Stimulated activated CD4-positive, alpha-beta T cell treated with anti-CD3 and anti-CD28 coated beads, Interleukin-2, amount 100 ng/mL, for 24 hours (primary cell): ENCODE measurements at places on chromosomes 3 and 15.

DNA sequence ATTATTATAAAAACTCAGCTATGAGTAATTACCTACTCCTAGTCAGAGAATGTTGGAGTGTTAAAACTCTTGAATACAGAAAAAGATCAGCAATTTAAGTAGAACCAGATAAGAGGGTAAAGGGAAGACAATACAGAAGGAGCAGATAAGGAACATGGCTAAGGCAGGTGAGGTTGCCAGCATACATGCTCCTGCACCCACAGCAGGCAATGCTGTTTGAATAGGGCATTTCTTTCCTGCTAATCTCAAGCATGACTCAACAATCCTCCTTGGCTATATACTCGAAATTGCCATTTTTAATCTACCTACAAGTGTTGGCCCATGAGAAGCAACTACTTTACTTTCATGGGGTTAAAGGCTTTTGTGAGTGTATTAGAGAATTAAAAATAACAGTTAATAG is 494.5 kb downstream of the DIPK2A start:
- DNase-seq = no peak

- no peak for DNase-seq
These were observed 204.9 kb downstream of the STAG1 start for GRCh38 chr3:136547293-136547692.

DNA sequence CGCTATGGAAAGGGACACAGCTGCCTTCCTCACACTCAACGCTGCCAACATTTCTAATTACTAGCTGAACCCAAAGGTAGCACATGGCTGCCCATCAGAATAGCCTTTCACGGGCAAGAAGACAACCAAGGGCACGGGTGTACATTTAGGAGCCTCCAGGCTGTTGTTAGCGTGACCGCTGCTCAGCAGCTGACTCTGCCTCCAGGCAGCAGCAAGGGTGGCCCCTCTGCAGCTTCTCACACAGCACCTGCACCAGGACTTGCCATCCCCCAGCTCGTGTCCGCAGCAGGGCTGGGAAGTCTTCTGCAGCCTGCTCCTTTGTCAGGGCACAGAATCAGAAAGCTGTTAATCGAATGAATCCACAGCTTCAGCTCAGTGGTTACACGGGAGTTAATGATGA is 146.8 kb downstream of the ADAMTS17 start:
- DNase-seq = no peak

- DNase-seq = no peak
These were observed 60.2 kb upstream of the ACP3 start for GRCh38 chr3:132256989-132257388.

DNA sequence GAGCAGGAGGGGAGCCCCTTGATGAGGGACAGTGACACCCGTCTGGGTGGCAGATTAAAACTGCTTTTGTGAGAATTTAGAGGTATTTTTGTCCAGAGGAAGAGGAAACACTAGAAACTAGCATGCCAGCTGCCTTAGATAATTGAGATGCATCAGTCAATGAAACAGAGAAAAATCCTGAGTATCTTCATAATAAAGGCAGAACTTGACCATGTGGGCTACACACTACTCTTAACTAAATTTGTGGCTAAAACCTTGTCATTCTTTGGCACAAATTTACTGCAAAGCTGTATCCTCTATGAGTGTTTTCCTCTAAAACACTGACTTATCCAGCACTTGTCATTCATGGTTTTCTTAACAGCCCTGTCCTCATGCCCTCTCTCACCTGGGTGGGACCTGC is 259.7 kb upstream of the TPM1 start:
- no peak for DNase-seq

DNA sequence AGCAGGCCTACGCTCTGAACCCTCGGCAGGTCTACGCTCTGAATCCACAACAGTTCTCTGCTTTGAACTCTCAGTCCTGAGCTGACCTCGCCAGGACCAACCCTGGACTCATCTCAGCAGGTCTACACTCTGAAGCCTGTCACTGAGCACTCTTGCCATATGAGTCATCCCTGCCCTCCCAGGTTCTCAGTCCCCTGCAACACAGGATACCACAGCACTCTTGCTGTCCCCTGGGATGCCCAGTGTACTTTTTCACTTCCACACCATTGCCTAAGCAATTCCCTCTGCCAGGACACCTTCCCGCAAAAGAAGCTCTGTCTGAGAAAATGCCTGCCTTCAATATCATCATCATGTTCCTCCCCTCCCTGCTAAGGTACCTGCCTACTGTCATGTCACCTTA is 42.0 kb downstream of the NUP210 start:
- no peak for DNase-seq

GRCh38 chr15:83784975-83785374 is 131.1 kb downstream of the ADAMTSL3 start:
- no peak for DNase-seq

GRCh38 chr3:8668216-8668615 is 23.6 kb upstream of the SSUH2 start:
- no peak for DNase-seq
